ENCODE measurements at places on chromosomes 3 and 15. TPM values are rescaled to one million over a fixed set of nuclear protein-coding genes. Genes with fewer than 3 reads are reported as not detected.

KCNMB3 gene
- total RNA-seq: 3.2 TPM

- H3K4me1 ChIP-seq: no peaks in the 10 kb centered on the region
- H3K4me3 ChIP-seq: no peak overlapping the region
- DNase-seq: peak; percentile 24
These were observed 231.0 kb upstream of the RASGRP1 start for GRCh38 chr15:38795471-38796245.

GRCh38 chr3:158703566-158703965 is 28.7 kb downstream of the RARRES1 start:
- H3K27ac ChIP-seq: no peak overlapping the region
- no peaks in the 10 kb centered on the region for H3K4me1 ChIP-seq
- DNase-seq: no peak
- no peaks in the 10 kb centered on the region for H3K27me3 ChIP-seq
- H3K36me3 ChIP-seq: peaks cover under 1% of the 10 kb centered on the region

DNA sequence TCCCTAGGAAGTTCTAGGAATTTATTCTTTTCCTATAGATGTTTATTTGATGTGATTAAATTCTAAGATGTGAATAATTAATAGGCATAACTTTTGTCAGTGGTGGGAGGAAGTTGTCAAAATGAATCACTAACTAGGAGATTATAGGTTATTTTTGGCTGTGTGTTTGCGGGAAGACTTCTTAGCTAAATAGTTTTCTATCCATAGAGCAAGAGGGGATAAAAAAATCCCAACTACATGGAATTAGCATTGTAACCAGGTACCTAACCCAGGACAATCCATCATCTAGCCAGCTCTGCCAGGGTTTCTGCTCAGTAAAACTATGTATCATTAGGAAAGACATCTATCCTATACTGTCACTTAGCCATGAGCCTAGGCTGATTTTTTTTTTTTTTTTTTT is 23.9 kb downstream of the SLC30A4 start:
- no peaks in the 10 kb centered on the region for H3K4me1 ChIP-seq
- no peak for DNase-seq
- H3K27me3 ChIP-seq: no peaks in the 10 kb centered on the region
- H3K36me3 ChIP-seq: peaks cover 6% of the 10 kb centered on the region
- no peak overlapping the region for H3K27ac ChIP-seq
- H3K4me3 ChIP-seq: no peak overlapping the region

DNA sequence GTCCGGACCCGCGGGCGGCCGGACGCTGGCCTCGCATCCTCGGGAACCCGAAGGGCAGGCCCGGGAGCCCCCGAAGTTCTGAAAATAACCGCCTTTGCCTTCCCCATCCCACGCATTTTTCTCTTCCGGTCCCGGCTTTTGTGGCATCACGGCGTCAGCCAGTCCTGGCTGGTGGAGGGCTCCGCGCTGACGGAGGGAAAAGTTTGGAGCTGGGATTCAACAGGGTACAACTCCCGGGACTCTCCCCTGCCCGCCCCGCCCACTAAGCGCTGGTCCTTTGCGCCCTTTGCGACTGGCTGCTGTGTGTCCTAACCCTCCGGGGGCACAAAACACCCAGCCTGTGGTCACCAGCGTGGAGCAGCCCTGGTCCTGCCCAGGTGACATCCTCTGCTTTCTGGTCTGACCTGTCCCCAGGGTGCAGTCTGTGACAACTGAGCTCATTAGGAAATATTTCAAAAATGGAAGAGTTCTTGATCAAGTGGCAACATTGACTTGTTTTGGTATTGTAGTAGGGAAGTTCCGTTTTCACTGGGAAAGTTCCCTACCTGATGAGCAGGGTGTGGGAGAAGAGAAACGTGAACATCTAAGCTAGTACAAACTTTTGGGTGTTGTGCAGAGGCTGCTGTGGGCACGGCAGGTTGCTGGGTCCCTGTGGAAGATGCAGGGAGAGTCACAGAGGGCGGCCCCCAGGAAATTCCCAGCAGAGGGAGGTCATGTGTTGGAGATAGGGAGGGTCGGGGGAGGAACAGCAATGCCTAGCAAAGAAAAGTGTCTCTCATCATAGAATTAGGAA is 775 bp downstream of the ARNT2 start:
- H3K27ac ChIP-seq: peak overlapping the region; percentile 82
- DNase-seq: peak; percentile 80
- peak overlapping the region; percentile 55 for H3K4me3 ChIP-seq
- H3K4me1 ChIP-seq: peaks cover 35% of the 10 kb centered on the region

- H3K4me3 ChIP-seq: no peak overlapping the region
- no peak for DNase-seq
- no peaks in the 10 kb centered on the region for H3K4me1 ChIP-seq
- no peak overlapping the region for H3K27ac ChIP-seq
- peaks cover 18% of the 10 kb centered on the region for H3K36me3 ChIP-seq
These were observed 17.5 kb downstream of the COPS2 start for GRCh38 chr15:49137861-49138260.

GRCh38 chr3:182357928-182358327 is 435.4 kb upstream of the ATP11B start:
- no peak overlapping the region for H3K27ac ChIP-seq
- H3K4me1 ChIP-seq: no peaks in the 10 kb centered on the region
- no peak overlapping the region for H3K4me3 ChIP-seq
- no peaks in the 10 kb centered on the region for H3K36me3 ChIP-seq
- DNase-seq: no peak

- no peaks in the 10 kb centered on the region for H3K36me3 ChIP-seq
- no peaks in the 10 kb centered on the region for H3K27me3 ChIP-seq
- DNase-seq: peak; percentile 94
These were observed 160.7 kb downstream of the SQOR start for GRCh38 chr15:45795440-45796069.

GRCh38 chr15:22961762-22962161 is 18.4 kb downstream of the CYFIP1 start:
- H3K36me3 ChIP-seq: peaks cover 8% of the 10 kb centered on the region
- no peak for DNase-seq
- peaks cover 38% of the 10 kb centered on the region for H3K4me1 ChIP-seq

FSIP1 gene
- 7.3 TPM for total RNA-seq

GRCh38 chr15:35043373-35044095 is 41.6 kb downstream of the NANOGP8 start:
- DNase-seq: peak; percentile 47
- no peaks in the 10 kb centered on the region for H3K4me1 ChIP-seq
- no peaks in the 10 kb centered on the region for H3K27me3 ChIP-seq
- H3K4me3 ChIP-seq: no peak overlapping the region
- H3K27ac ChIP-seq: no peak overlapping the region

- no peaks in the 10 kb centered on the region for H3K4me1 ChIP-seq
- H3K27ac ChIP-seq: no peak overlapping the region
- H3K4me3 ChIP-seq: no peak overlapping the region
- no peaks in the 10 kb centered on the region for H3K36me3 ChIP-seq
These were observed 46.9 kb downstream of the GADL1 start for GRCh38 chr3:30847592-30847991.

MYLK gene
- 40.5 TPM for total RNA-seq

All from spinal cord (tissue), 10 donors.